ENCODE measurements at places on chromosomes 6 and 20.
A peak's percentile ranks its signal among the peaks of the same experiment; 100 is the strongest.

DNA sequence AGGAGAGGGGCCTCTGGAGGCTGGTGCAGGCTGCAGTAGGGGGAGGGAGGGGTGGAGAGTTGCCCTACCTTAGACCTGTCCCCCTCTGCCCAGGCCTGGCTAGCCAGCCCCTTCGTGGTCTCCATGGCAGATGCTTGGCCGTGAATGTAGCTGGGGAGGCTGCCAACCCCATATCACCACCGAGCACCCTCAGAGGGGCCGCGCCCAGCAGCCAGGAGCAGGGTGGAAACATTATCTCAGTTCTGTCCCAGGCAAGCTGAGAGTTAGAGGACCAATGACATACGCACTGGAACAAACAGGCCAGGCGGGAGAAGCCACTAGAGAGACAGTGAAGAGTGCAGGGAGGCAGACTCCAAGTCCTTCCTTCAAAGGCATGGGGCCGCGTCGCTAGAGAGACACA, 66.5 kb downstream of the LRFN2 start:
- no peak for DNase-seq

DNA sequence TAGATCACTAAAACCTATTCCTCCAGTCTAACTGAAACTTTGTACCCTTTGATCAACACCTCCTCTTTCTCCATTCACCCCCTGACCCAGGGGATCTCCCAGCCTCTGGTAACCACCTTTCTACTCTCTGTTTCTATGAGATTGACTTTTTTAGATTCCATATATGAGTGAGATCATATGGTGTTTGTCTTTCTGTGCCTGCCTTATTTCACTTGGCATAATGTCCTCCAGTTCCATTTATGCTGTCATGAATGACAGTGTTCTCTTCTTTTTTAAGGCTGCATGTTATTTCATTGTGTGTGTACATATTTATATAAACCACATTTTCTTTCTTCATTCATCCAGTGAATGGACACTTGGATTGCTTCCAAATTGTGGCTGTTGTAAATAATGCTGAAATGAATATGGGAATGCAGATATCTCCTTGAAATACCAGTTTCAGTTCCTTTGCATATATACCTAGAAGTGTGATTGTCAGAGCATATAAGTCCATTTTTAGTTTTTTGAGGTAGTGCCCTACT, 57.7 kb downstream of the DHX35 start:
- peak; percentile 78 for DNase-seq

- DNase-seq: no peak
Observed at GRCh38 chr6:147274776-147275175, 70.6 kb downstream of the STXBP5 start.

- no peak for DNase-seq
Observed at GRCh38 chr20:31713312-31714273, 9.1 kb downstream of the BCL2L1 start.

DNA sequence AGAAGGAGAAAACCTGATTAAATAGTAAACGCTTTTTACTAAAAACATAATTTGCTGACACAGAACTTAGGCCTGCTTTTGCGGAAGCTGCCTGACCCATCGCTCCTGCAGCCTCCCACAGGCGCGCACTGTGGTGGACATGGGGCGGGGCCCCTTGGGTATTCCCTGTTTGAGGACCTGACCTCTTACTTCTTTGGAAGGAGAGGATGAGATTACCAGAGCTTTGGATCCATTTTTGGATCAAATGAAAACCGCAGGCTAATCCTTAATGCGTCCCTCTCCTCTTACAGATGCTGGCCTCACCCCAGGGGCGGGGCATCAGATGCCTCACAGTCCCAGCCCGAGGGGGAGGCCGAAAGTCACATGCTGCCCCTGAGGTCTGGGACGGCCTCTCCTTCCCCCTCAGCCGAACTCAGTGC, 151.0 kb downstream of the SCML4 start:
- no peak for DNase-seq

- DNase-seq: no peak
Observed at GRCh38 chr6:64128301-64129024, 492.9 kb downstream of the PHF3 start.

- no peak for DNase-seq
Observed at GRCh38 chr20:39658662-39659409, 696.7 kb downstream of the DHX35 start.

DNA sequence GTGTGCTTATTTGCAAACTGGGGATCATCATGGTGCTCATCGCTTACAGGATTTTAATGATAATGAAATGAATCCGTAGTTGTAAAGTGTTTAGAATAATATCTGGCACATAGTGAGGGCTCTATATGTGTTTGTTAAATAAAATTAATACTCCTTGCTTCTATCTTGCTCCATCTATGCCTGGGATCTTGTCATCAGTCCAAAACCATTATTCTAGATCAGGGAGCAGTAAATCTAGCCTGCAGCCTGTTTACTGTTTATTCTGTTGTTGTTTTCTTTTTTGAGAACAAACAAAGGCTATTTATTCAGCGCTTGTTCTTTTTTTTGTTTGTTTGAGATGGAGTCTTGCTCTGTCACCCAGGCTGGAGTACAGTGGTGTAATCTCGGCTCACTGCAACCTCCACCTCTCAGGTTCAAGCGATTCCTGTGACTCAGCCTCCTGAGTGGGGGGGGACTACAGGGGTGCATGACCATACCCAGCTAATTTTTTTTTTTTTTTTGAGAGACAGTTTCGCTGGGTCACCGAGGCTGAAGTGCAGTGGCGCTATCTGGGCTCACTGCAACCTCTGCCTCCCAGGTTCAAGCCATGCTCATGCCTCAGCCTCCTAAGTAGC, 8.1 kb downstream of the ACOT8 start:
- DNase-seq: no peak

GRCh38 chr20:845226-845868, 11.8 kb downstream of the FAM110A start:
- no peak for DNase-seq

DNA sequence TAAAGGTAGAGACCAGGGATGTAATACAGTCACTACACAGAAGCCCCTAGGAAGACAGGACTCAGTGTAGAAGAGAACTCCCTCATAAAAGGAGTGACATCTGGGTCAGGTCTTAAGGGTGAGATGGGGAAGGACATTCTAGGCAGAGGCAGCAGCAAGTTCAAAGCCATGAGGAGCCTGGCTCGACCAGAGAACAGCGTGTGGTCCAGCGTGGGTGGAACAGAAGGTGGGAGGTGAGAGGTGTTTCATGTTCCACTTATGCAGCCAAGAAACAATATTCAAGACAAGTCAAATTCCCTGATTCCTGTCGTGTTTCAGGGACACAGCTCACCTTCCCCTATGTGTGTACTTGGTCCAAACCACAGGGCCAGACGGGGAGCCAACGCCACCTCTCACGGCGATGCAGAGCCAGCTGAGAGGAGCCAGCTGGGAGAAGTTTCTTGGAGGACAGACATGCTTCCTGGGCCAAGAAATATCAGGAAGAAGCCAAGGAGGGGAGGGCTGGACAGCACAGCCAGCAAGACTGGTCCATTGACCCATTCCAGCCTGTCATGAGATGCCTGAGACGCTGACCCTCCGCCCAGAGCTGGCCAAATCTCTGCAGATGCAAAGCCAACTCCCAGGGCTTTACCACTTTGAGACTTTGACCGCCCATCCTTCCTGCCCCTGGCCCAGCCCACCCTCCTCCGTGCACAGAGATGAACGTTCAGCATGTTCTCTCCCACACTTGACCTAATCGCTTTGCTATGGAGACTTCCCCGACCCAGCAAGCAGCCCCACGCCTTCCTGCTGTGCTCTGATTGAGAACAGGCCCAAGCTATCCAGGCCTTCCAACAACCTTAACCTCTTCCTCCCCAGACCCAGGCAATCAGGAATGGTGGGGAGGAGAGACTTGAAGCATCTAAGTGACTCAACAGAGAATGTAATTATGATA, 113.8 kb downstream of the PRND start:
- DNase-seq: no peak

DNA sequence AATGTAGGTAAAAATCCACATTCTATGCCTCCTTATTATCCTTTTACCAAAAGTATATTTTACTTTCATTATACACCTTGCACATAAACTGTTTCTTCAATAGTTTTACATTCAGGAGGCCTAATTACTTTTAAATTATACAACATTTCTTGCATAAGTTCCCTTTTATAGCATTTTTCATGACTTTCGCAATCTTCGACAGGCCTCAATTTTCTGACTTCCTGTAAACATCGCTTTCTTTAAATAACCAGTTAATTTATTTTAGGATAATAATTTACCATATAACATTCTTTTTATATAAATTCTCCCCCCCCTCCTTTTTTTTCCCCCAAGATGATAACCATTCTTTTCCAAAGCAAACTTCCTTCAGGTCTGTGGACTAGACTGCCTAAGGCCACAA, 9.2 kb downstream of the SLC35A1 start:
- DNase-seq: no peak

DNA sequence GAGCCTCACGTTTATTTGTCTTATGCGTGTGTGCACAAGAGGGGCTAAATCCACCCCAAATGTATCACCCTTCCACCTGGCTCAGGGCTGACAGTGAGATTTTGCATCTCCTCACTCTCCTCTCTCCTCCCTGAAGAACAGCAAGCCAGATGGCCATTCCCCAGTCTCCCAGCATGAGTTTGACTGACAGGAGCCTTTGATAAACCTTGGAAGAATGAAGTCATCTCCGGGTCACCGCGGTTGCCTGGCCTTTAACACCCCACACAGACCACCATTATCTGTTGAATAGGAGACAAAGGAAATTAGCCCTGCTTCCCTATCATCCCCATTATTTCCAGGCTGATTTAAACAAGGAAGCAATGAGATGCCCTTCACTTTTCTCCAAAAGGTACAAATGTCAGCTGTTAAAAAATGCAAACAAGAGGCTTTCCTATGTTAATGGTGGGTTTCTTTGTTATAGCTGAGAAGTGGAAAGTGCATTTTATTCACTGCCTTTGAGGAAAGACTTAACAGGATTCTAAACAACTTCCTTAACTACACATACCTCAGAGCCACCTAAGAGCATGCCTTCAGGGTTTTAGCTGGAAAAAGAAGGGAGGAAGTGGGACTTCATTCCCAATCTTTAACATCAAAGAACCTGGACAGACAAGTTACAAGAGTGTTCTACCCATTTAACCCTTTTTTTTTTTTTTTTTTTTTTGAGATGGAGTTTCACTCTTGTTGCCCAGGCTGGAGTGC, 524.8 kb upstream of the ID4 start:
- DNase-seq: no peak

DNA sequence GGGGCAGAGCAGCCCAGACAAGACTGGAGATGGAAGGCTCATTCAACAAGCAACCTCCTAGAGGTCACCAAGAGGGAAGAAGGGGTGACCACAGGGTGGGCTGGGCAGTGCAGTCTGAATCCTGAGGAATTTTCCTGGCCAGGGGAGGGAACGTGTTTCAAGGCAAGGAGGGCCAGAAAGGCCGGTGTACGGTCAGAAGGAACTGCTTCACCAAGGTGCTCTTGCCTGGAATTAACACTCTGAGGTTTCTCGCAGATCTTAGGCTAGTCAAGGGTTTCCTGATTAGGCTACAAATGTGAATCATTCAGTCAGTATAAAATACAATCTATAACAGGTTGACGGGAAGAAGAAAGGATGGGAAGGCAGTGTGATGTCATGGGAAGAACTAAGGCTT, 199.3 kb downstream of the LRFN2 start:
- DNase-seq: no peak

DNA sequence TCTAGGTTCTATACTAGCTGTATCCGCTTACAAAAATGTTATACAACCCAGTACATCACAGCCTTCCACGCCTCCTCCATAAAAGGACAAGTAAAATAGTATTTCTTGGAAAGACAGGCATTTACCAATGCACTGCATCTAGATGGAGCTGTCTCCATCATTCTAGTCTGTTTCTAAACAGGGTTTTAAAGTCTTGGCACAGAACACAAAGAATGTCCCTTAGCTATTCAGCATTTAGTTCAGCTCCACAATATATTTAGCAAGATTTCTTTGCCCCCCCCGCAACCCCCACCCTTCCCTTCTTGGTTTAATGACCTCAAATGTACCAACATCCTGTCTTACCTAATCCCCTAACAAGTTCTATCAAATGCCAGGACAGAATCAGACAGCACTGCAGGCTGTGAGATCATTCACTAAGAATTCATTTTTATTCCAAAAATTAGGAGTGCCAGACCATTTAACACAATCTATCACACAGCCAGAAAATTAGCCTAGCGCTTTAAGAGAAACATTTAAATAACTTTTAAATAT, 198.6 kb downstream of the BACH2 start:
- DNase-seq: no peak

- DNase-seq: peak; percentile 98
Observed at GRCh38 chr6:26285143-26286134, 79.6 kb upstream of the BTN3A2 start.

- no peak for DNase-seq
Observed at GRCh38 chr20:25011831-25012241, 19.3 kb upstream of the APMAP start.

DNA sequence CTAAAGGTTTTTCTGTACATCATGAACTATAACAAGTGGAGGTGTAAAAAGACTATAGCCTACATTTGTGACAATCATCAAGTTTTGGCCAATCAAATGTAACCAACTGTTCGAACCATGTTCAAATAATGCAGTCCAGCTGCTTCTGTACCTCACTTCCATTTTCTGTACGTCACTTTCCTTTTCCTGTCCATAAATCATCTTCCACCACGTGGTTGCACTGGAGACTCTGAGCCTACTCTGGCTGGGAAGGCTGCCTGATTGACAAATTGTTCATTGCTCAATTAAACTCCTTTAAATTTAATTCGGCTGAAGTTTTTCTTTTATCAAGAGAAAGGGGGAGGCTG, 270.4 kb upstream of the JARID2 start:
- no peak for DNase-seq

- no peak for DNase-seq
Observed at GRCh38 chr6:163500105-163500504, 85.6 kb downstream of the QKI start.

GRCh38 chr6:87731818-87732661, 30.0 kb upstream of the AKIRIN2 start:
- DNase-seq: peak; percentile 83

Data from activated CD4-positive, alpha-beta T cell treated with anti-CD3 and anti-CD28 coated beads, Interleukin-2, Interleukin-6, amounts not matched to agents 100 ng/mL and 50 ng/mL, durations not matched to agents 16 hours and 8 hours (primary cell).